Activated naive CD8-positive, alpha-beta T cell treated with anti-CD3 and anti-CD28 coated beads for 36 hours (primary cell): ENCODE measurements at places on chromosomes 11 and 22.
A peak's percentile ranks its signal among the peaks of the same experiment; 100 is the strongest.

DNA sequence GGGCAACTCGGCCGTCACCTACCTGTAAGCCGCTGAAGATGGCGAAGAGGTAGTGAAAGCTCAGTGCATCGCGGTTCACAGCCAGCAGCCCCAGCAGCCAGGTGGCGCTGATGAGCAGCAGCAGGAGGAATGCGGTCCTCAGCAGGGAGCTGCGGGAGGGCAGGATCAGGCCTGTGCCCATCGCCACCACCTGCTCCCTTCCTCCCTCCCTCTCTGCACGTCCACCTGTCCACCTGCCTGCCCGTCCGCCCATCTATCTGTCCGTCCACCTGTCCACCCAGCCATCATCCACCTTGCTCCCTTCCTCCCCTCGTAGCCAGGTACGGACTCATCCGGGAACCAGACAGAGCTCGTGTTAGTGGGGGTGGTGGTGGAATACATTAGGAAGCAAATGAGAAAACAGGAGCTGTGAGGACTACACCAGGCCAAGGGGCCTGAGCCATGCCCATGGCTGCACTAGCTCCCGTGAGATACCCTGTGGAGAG lies 32.2 kb downstream of the TRMU start:
- peak; percentile 73 for DNase-seq

DNA sequence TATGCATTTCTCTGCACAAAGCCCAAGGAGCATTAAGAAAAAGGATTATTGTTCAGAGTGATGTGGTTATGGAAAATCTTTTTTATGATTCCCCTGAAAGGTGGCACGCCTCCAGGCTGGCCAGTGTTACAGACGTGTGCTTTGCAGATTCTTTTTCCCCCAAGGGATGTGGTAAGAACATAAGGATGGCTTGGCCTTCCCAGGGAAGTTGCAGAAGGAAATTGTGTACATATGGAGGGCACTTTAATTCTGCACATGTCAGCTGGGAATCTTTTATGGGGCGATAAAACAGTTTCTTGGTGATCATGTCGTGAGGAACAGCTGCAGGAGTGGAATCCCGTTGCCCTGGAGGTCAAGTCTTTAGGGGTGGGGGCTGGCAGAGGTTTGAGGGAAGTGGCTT lies 9.7 kb downstream of the SMARCB1 start:
- no peak for DNase-seq

GRCh38 chr22:35310556-35311550 lies 11.2 kb downstream of the TOM1 start:
- DNase-seq = no peak

GRCh38 chr11:68090706-68091105 lies 30.5 kb downstream of the CHKA start:
- no peak for DNase-seq

GRCh38 chr11:48154151-48154550 lies 62.5 kb upstream of the OR4B1 start:
- DNase-seq = no peak

GRCh38 chr22:35132568-35132967 lies 66.6 kb downstream of the ISX start:
- no peak for DNase-seq
